ENCODE measurements at places on chromosomes 5 and 9.

- DNase-seq = no peak
These were observed 389.4 kb downstream of the RAB3C start for GRCh38 chr5:58972301-58972700.

- no peak for DNase-seq
These were observed 120.4 kb downstream of the RAPGEF6 start for GRCh38 chr5:131514316-131515283.

- DNase-seq = no peak
These were observed 14.4 kb downstream of the PDE6A start for GRCh38 chr5:149930043-149930748.

- DNase-seq = no peak
These were observed 70.1 kb upstream of the SPATA31E1 start for GRCh38 chr9:87812375-87813118.

- peak; percentile 21 for DNase-seq
These were observed 48.1 kb downstream of the POC5 start for GRCh38 chr5:75668977-75669689.
